Jurkat, Clone E6-1 (cell line): ENCODE measurements at places on chromosomes 12 and 14.
A peak's percentile ranks its signal among the peaks of the same experiment; 100 is the strongest.

- DNase-seq, result peak; percentile 85
These were observed 4.1 kb upstream of the SERPINA1 start for GRCh38 chr14:94392510-94392935.

DNA sequence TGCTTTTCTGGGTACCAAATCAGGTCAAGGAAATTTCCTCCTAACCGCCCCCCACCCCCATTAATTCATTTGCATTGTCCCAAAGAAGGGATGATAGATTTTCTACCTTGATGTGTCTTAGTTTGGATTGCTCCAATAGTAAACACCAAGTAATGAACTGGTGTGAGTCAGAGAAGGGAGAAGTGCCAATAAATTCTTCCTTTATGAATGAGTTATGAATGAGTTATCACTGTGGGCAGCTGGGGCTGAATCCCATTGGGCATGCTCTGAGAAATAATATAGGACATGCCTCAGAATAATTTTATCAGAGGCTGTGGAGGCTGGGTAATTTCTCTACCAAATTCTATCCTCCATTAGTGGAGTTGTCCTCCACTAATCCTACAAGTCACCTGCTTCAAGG, 277.9 kb upstream of the FLRT2 start:
- DNase-seq, result no peak

GRCh38 chr12:124543590-124544310, 23.7 kb downstream of the NCOR2 start:
- no peak for DNase-seq

DNA sequence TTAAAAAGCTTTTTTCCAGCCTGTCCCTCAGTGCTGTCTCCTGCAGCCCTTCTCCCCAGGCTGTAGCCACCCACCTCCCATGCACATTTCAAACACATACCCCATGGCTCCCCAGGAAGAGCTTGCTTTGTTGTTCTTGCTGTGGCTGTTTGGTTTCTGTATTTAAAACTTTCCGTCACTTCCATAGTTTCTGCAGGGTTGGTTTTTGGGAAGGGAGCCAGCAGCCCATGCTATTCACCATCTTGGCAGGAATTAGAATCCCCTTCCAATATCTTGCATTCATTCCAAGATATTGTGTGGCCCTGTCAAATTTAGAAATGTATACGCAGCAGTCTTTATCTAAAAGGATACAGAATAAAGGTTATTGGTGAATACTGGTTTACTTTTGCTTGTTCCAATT, 29.6 kb downstream of the CFAP251 start:
- no peak for DNase-seq

- peak; percentile 17 for DNase-seq
These were observed 88.1 kb downstream of the PPP2R5E start for GRCh38 chr14:63454863-63455622.

DNA sequence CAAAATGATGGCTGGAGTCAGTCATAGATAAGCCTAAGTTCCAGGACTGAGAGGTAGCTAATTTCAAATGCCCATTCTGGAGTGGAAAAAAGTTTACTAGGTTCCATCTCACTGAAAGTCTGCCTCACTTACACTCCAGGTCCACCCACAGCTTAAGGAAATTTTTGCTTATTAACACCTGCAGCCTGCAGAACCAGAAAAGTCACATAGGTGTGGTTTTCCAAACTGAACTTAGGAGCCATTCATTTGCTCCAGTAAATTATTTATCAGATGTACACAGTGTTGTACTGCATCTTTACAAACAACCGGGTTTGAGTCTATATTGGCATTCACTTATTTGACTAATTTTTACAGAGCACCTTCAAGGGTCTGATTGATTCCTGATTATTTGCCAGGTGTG, 157.4 kb upstream of the ARID2 start:
- DNase-seq, result no peak

GRCh38 chr14:26855077-26855753, 257.4 kb upstream of the NOVA1 start:
- no peak for DNase-seq

GRCh38 chr12:101671157-101671791, 26.2 kb upstream of the CHPT1 start:
- DNase-seq, result peak; percentile 64

GRCh38 chr12:43736927-43737440, 21.6 kb downstream of the PUS7L start:
- no peak for DNase-seq

DNA sequence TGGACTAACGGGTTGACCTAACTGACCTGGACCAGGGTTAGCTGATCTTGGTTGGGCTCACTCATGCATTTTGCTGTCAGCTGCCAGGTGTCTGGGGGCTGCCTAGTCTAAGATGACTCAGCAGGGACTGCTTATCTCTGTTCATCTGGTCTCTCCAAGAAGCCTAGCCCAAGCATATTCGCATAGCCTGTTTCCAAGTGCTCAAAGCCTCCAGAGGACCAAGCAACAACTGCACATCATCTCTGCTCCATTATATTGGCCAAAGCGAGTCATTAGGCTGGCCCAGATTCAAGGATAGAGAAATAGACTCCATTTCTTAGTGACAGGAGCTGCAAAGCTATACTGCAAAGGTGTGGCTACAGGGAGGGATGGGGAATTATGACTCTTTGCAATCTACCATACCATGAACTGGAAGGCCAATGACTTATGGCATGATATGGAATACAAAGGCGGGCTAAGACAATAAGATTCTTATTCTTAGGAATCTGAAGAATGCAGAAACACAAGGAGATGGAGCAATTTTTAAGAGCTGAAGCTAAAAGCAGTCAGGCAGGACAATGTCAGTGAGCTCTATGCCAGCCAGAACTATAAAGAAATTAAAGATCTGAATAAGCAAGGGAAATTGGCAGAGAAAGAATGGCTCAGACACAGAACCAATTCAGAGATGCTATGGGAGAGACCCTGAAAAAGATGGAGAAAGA, 194.6 kb upstream of the FSCB start:
- DNase-seq, result no peak

GRCh38 chr12:125069616-125070015, 4.4 kb downstream of the AACS start:
- no peak for DNase-seq

DNA sequence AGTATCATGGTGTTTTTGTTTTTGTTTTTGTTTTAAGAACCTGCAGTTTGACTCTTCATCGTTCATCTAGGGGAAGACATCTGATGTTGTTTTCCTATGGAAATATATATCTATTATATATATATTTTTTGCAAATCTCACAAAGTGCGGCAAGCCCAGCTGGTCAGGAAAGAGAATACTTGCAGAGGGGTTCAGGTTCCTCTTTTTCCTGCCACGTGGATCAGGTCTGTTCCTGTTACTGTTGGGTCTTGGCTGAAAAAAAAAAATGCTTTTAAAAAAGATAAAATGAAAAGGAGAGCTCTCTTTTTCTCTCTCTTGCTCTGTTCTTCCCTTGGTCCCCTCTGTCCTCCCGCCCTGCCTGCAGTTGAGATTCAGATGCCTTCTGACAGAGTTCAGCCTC, 179.4 kb upstream of the BCL2L14 start:
- DNase-seq, result no peak

DNA sequence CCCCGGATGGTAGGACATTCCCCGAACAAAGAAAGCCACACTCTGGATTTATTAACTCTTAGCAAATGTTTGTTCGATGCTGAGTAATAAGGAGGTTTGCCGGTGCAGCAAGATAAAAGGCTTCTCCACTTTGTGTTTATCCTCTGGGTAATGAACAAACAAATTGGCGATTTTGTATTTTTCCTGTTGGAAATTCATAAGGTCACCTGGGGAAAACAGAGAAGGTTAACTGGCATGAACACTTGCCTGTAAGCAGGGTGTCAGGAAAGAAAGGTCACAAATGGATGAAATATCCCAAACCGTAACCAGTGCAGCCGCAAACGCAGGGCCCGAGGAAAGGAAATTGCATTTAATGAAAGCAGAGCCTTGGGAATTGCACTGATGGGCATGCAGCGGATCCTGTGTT, 132.8 kb downstream of the RMST start:
- DNase-seq, result no peak

DNA sequence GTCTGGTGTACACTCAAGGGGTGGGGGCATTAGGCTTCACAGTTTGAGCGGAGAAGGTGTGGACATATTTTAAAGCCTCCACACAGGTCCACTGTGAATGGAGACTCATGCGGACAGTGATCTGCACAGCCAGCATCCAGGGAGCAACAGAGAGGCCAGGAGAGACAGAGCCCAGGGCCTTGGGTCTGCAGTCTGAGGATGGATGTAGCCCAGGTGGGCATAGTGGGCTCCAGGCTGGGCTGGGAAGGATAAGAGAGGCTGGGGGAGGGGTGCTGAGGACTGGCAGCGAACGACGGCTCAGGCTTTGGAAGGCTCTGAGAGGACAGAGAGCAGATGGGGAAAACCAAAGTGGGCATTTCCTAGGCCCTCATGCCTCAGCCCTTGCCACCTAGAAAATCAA, 128.8 kb downstream of the PAPOLA start:
- DNase-seq, result no peak

DNA sequence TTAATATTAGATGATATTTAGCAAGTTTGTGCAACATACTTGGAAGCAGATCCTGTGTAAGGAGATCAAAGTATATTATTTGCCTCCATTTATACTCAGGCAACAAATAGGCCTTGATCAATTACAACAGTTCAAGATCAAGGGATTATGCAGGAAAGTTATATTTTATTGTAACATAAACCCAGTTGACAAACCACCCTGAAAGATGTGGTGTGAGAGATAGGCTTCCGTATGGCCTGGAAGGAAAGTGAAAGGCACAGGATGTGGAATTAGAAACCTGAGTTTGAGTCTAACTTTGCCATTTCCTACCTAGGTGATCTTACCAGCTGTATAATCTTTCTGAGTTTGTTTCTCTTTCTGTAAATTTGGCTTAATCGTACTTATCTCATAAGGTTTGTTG, 284.1 kb downstream of the BMP4 start:
- DNase-seq, result peak; percentile 59

DNA sequence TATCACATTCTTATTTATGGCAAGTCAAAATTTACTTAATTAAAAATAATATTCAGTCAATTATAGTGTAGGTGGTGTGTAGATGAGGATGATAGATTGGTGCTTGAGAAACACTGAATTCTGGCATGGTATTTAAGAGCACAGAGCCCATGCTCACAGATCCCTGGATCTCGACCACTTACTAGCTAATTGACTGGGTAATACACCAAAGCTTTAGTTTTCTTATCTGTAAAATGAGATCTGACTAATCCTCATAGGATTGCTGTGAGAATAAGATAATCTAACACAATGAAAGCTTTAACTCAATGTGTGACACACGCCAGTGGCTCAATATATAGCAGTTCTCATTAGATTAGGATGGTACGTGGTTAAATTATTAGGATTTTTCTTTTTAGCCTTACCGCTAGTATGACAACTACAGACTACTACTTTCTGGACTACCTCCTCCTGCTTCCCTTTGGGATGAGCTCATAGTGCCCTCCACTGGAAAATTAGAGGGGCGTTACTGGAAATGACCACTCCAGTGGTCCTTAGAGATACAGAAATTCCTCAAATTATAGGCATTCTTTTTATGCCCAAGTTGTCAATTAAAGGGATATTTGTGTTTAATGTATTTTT, 482.8 kb upstream of the TBX3 start:
- DNase-seq, result no peak

- no peak for DNase-seq
These were observed 71.4 kb upstream of the HIF1A start for GRCh38 chr14:61623927-61624326.

- DNase-seq, result no peak
These were observed 33.1 kb upstream of the FRS2 start for GRCh38 chr12:69437073-69437472.

GRCh38 chr14:48703728-48704467, 882.3 kb downstream of the RPS29 start:
- DNase-seq, result no peak

GRCh38 chr14:88554457-88555286, at the start of gene PTPN21:
PTPN21 (minus strand) TSS chr14:88555007; CDS start chr14:88550417, 4,590 bp downstream.
- no peak for DNase-seq

DNA sequence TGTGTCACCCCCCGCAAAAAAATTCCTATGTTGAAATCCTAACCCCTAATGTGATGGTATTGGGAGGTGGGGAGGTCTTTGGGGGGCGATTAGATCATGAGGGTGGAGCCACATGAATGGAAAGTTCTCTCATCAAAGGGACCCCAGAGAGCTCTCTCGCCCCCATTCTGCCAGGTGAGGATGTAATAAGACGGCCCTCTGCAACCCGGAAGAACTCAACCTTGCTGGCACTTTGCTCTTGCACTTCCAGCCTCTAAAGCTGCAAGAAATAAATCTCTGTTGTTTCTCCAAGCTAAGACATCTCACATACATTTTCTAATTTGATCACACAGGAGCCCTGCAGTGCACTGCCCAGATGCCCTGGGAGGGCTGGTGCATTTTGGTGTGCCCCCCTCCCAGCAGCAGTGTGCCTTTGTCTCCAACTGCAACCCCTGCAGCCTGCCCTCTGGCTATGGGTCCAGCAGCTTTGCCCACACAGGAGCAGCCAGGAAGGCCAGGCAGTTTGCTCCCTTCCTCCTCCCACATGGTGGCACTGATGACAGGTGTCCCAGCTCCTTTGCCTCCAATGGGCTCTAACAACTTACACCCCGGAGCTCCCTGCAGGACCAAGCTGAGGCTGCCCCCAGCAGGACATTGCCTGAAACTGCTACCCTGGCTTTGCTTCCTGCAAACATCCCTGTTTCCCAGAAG, 59.3 kb downstream of the C14orf132 start:
- DNase-seq, result peak; percentile 20

DNA sequence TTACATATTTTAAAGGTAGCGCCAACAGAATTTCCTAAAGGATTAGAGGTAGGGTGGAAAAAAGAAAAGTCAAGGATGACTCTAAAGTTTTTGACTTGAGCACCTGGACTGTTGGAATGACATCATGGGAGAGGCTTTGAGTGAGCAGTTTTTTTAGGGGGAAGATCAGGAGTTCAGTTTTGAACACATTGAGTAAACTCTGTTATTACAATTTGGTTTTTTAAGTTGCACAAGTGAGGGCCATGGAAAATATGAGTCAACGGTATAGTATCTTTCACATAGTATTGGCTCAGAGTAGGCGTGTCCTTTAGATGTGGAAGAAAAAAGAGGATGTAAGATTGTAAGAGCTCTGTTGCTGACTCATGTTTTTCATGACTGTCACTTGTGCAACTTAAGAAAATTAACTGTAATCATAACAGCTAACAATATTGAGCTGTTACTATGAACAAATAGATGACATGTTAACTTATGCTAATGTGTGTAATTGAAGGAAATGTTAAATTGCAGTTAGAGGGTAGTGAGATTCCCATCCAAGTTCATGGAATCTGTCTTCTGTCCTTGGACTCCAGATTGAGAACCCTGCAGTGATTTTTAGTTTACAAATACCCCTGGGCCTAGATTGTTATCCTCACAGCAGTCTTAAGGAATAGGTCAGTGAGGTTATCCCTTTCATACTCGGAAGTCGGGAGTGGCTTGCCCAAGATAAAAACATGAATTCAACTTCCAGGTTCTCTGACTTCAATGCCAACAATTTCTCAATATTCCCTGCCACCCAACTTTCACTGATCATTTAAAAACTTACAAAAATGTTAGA, 48.2 kb upstream of the ATP2B1 start:
- DNase-seq, result peak; percentile 61

DNA sequence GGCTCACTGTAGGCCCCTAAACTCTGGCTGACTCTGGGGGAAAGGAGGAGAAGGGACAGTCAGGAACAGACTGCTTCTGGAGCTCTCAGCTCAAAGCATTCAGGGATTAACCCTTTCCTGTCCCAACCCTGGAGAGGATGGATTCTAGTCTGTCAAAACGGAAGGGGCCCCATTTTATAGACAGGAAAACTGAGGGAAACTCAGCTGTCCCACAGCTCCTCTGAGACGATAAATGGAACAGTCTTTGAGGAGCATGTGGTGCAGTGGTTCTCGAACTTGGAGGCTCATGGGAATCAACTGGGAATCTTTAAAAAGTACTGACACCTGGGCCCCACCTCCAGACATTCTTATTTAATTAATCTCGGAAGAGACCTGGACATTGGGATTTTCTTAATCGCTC, 23.7 kb downstream of the SRRM4 start:
- DNase-seq, result no peak

GRCh38 chr14:80475074-80475473, 263.8 kb upstream of the DIO2 start:
- DNase-seq, result no peak
